ENCODE measurements at places on chromosomes 13 and 19.

- DNase-seq = no peak
Observed at GRCh38 chr19:788686-788982, 8.6 kb upstream of the PTBP1 start.

- DNase-seq = no peak
Observed at GRCh38 chr13:32917504-32917903, 98.7 kb upstream of the KL start.

DNA sequence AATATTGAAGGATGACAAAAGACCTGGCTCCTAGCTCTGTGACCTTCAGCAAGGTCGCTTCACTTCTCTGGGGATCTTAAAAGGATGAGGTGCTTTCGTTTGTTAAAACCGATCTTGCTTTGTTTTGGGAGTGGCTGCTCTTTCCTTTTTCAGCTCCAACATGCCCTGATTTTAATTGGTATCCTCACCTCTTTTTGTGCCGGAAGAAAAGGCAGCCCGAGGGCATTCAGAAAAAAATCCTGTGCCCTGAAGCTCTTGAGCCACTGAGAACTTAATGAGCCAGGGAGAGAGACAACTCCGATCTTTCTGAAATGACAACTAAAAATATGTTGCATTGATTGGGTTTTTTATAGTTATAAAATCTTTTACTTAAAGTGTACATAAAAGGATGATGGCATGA is 19.4 kb downstream of the CLDN10 start:
- DNase-seq = no peak

- no peak for DNase-seq
Observed at GRCh38 chr13:48156466-48156865, 61.6 kb upstream of the MED4 start.

GRCh38 chr13:112254061-112254818 is 121.9 kb upstream of the SPACA7 start:
- DNase-seq = no peak

DNA sequence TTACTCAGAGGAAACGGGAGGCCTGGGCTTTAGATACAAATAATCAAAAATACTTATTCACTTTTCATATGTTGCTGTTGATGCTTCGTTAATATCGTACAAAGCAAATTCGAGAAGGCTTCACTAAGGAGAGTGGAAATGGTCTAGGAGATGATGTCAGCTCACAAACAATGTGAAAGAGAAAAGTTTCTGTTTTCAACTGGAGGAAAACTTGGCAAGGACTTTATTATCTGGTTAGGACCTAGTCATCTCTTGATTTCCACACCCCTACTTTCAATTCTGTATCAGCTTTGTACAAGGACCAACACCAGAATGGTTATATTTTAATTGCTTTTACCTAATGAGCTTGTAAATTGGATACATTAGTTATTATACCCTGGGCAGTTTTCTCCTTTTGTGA is 88.0 kb downstream of the SLC10A2 start:
- no peak for DNase-seq

GRCh38 chr19:58392945-58393724 is 2.3 kb upstream of the RNF225 start:
- no peak for DNase-seq

DNA sequence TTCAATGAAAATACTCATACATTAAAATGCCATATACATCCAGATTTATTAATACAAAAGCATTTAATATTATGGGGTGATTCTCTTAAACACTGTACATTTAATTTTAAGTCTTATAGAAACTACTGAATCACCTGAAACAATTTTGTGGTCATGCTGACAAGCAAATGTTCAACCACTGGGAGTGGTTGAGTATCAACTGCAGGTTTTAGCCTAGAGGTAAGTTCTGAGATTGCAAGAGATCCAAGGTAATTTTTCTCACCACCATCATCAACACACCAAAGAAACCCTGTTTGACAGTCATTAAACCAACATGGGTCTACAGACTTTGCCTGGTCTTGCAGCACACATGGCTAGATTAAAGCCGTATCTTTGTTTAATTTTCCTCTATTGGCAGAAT is 196.3 kb downstream of the LHFPL6 start:
- peak; percentile 42 for DNase-seq

DNA sequence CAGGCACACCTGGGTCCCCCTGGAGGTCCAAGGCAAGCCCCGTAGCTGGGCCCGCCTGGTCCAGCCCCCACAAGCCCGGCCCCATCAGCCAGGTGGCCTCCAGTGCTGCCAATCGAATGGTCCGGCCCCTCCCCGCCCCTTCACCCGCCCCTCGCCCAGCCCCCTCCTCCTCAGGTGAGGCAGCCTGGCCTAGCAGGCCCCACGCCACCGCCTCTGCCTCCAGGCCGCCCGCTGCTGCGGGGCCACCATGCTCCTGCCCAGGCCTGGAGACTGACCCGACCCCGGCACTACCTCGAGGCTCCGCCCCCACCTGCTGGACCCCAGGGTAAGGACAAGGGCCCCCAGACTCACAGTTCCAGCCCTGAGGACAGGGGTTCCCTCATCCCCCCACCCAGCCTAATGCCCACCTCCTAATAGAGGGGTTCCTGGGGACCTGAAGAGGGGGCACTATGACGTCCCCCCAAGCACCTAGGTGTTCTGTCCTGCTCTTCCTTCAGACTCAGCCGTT is at the start of gene HPN:
Gene HPN, plus strand, starts transcription at position 174 of the 508 bp plus-strand sequence. CDS start 786 bp downstream, outside the sequence.
- no peak for DNase-seq

GRCh38 chr19:18304208-18304457 is 18.7 kb downstream of the LSM4 start:
- no peak for DNase-seq

GRCh38 chr13:98940325-98941001 is 37.4 kb downstream of the DOCK9 start:
- no peak for DNase-seq

DNA sequence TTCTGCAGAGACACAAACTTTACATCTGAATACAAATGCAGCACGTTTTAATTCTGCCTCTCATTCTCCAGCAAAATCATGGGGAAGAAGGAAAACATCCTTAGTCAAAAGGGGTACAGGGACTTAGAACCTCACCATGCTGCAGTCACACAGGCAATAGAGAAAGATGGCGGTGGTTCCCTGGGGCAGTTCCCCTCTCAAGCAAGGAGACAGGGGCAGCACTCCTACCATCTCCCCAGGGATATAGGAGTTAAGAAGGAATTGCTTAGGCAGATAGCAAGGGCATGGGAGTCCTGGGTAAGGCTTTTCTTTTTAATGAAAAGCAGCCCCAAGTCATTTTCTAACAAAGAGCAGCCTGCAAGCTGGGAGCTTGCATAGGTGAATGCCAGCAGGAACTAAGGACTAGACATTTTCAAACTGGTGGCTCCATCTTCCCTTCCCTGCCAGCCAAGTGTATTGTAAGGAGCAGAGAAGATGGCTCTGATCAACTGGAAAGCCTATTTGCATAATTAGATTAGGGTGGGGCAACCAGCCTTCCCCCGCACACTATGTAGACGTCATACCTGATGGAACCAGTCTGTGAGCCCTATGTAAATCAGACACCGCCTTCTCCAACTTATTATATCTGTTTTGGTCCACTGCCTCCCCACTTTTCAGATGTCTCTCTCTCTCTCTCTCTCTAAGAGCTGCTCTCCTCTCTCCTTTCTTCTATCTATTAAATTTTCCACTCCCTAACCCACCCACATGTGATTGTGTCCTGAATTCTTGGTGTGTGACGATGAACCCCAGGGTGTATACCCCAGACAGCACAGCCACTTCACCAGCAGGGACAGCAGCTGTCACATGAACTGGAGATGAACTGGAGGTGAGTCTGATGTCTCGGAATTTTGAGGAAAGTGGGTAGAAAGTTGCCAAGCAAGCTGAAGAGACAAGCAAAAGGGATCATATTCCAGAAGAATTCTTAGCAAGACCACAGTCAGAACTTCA is 514.5 kb downstream of the IRS2 start:
- DNase-seq = peak; percentile 47

GRCh38 chr13:73535341-73535740 is 476.5 kb downstream of the KLF5 start:
- DNase-seq = no peak

DNA sequence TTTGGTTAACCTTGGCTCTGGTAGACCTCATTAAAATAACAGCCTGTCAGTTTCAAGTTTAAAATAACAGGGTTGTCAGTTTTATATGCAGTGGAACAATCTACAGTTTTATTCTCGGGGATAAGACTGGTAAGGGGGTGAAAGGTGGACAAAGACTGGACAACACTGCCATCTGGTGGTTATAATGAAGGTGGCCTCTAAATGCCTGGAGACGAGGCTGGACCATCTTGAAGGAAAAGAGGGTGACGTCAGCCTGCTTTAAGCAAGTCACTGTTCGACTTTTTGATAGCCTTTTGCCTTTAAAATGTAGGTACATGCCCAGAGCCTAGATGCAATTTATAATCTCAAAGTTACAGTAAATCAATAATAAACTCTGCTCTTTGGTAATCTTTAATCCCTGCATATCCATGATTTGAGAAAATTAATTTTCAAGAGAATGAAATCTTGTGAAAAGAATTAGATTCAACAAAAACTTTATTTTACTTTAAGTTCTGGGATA is 117.0 kb downstream of the DCT start:
- peak; percentile 63 for DNase-seq

DNA sequence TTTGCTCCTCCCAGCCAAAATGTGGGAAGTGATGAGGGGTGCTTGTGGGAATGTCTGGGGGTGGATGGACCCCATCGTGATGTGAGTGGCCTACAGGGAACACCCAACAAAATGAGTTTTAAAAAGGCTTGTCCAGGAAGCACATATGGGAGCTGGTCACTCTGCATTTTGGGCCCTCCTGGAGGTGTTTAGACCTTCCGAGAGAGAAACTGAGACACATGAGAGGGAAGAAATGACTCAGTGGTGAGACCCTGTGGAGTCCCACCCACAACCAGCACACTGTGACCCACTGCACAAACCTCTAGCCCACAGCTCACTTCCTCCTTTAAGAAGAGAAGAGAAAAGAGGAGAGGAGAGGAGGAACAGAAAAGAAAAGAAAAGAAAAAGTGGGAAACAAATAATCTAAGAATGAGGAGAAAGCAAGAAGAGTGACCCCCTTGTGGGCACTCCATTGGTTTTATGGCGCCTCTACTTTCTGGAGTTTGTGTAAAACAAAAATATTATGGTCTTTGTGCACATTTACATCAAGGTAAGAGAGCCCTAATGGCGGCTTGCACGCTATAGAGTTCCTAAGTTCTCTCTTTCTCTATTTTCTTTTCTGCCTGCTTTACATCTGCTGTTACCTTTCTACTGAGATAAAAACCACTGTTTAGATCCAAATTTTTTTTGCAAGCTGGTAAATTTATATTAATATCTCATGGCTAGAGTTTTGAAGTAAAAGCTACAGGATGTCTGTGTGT is 13.3 kb upstream of the LILRB1 start:
- DNase-seq = no peak

Measured in SW480 (cell line).